A549 treated with dexamethasone at 1 μM for 4 hours (cell line): ENCODE measurements at places on chromosomes 11 and 22. TPM values are rescaled to one million over a fixed set of nuclear protein-coding genes. Genes with fewer than 3 reads are reported as not detected.

Gene MOGAT2
- 0.05 to 0.09 TPM in 2 of 5 replicates, not detected in the others for total RNA-seq

Gene EXPH5
- 0.05 to 0.06 TPM (median 0.05 TPM) in 4 of 5 replicates, not detected in the other for total RNA-seq

Gene ELFN2
- total RNA-seq = 3.8 to 7.2 TPM (median 6.7 TPM) in 5 replicates

Gene OR52I2
- not detected in 5 replicates for total RNA-seq

Gene OR51E2
- not detected in 5 replicates for total RNA-seq

Gene DDX25
- total RNA-seq = not detected in 5 replicates

Gene MRGPRX4
- not detected in 5 replicates for total RNA-seq

Gene MCAM
- 8.0 to 14.1 TPM (median 11.0 TPM) in 5 replicates for total RNA-seq

Gene ART1
- total RNA-seq = 0.08 TPM in 1 of 5 replicates, not detected in the others

Gene OR8G5
- not detected in 5 replicates for total RNA-seq
